Dermis blood vessel endothelial cell (primary cell): ENCODE measurements at places on chromosomes 1 and 21.

- no peak for DNase-seq
Measured at GRCh38 chr21:14527696-14528652, 18.1 kb downstream of the SAMSN1 start.

DNA sequence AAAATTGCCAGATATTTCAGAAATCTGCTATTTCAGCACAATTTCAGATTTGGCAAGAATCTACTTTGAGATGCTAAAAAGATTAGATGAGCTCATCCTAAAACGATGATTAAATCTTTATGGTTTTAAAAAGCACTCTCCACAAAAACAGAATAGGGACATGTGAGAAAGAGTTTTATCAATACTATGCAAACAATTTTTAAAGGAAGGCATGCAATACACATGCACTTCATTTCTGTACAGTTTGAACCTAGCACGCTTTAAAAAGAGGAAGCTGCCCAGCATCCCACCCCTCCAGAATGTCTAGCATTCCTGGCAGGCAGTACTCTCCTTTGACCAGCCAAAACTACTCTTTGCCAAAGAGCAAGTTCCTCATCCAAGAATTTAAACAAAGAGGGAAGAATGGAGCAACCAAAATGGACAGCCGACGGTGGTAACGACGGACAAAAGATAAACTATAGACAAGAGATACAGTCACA, 1.3 kb downstream of the ARHGAP29 start:
- DNase-seq: peak; percentile 49

DNA sequence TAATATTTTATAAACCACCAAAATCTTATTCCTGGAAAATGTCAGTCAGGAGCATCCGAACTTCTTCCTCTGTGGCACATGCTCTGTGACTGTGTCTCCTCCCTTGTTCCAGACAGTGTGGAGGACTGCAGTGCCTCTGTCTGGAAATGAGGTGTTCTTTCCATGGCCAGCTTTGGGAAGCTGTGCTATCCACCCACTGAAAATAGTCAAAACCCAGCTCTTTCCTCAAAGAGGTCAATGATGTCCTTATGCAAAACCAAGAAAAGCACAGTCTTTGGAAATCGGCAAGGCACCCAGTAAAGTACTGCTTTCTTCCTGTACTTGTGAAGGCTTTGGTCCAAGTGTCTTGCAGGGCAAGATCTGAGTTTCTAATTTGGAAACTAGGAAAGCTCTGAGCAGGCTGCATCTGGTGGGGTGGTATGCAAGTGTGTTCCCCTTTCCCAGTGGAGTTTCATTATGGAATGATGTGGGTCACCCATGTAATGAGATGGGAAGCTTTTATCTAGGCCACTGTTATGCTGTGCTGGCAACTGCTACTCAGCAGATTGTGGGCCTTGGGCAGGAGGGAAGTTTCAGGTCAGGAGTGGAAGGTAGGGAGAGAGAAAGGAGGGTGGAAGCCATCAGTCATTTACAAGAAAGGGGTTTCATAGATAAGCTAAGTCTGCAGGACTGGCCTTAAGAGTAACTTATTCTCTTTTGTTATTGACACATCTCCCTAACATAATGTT, 6.0 kb downstream of the KIAA0040 start:
- no peak for DNase-seq

DNA sequence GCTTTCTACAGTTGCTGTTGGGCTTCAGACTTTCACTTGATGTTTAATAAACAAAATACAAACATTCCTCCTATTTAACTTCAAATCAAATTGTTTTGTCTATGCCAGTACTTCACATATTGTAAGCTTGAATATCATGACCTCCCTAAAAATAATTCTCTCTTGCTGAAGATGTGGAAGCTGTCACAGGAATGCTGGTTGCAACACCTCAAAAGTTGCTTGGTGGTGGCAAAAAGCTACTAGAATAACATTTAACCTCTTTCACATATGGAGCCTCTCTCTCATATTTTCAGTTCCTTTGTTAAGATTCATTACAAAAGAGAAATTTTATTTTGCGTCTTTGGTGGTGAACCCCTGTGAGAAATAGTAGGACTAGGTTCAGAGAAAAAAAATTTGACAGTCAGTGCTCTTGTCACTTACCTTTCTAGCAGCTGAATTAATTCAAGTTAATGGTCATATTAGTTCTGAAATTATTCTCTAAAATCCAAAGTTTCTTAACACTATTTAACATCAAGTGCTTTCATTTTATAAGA, 25.5 kb upstream of the F13B start:
- no peak for DNase-seq

DNA sequence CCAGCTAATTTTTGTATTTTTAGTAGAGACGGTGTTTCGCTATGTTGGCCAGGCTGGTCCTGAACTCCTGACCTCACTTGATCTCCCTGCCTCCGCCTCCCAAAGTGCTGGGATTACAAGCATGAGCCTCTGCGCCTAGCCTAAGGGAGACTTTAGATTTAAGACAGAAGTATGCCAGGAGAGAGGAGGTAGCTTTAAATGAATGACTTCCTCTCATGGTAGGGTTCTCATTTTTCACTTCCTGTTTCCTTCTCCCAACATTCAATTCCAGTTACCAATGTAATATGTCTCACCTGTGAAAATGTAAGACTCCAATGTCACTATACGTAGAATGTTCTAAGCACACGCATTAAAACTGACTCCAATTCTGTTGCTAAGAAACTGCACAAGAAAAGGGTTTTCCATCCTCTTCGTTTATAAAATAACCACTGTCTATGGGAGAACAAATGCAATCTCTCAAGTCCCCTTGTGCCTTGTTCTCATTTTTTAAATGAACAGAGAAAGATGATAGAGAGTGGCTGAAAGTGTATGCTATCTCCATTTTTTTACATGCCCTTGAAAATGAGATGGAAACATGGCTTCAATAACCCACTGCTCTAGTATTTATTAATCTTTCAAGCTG, 140.0 kb downstream of the SLC45A1 start:
- DNase-seq: no peak

DNA sequence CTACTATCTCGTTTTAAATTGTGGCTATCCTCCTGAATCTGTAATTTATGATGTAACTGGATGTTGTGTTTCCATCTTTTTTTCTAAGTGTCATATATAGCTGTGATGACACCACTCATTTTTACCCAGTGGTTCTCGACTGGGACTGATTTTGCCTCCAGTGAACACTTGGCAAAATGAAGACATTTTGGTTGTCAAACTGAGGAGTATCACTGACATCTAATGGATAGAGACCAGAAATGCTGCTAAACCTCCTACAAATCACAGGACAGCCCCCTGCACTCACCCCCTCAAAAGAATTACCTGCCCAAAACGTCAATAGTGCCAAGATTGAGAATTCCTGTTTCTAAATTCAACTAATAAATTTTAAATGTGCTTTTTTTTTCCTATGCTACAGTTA, 1.9 kb downstream of the TRMT13 start:
- peak; percentile 18 for DNase-seq

- no peak for DNase-seq
Measured at GRCh38 chr1:16067127-16067768, 6.2 kb downstream of the FAM131C start.

GRCh38 chr1:39080831-39081270, 54.7 kb downstream of the NDUFS5 start:
- no peak for DNase-seq

DNA sequence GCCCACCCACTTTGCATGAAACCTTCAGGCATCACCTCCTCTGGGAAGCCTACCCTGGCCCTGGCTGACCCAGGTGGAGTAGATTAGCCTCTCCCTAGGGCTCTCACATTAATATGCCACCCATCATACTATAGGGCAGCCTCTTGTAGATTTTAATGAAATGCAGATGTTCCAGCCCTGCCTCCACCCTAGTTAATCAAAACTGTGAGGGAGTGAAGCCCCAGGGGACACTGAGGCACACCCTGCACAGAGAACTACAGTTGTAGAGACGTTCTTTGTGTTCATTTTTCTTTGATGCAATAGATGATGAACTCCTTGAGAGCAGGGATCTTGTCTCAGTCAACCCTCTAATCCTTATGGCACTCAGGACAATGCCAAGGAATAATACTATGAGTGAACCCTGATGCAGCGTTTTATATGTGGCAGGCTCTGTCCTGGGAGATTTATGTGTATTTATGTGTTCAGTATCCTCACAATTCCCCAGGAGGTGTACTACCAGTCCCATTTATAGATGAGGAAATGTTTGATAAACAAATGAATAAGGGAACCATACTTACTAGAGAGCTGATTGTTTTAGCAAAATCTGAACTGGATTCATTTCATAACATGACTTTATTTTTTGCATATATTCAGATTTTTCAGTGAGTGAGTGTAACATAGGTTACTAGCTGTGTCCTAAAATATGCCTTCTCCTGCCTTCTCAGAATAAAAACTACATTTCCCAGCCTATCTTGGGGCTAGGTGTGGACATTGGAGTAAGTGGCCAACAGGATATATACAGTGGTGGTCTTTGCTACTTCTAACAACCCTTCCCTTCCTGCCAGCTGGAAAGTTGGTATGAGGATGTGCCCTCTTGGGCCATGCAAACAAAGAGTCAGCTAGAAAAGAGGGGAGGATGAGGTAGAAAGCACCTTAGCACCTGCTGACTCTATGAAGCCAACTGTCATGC, 23.5 kb upstream of the PRELP start:
- no peak for DNase-seq

DNA sequence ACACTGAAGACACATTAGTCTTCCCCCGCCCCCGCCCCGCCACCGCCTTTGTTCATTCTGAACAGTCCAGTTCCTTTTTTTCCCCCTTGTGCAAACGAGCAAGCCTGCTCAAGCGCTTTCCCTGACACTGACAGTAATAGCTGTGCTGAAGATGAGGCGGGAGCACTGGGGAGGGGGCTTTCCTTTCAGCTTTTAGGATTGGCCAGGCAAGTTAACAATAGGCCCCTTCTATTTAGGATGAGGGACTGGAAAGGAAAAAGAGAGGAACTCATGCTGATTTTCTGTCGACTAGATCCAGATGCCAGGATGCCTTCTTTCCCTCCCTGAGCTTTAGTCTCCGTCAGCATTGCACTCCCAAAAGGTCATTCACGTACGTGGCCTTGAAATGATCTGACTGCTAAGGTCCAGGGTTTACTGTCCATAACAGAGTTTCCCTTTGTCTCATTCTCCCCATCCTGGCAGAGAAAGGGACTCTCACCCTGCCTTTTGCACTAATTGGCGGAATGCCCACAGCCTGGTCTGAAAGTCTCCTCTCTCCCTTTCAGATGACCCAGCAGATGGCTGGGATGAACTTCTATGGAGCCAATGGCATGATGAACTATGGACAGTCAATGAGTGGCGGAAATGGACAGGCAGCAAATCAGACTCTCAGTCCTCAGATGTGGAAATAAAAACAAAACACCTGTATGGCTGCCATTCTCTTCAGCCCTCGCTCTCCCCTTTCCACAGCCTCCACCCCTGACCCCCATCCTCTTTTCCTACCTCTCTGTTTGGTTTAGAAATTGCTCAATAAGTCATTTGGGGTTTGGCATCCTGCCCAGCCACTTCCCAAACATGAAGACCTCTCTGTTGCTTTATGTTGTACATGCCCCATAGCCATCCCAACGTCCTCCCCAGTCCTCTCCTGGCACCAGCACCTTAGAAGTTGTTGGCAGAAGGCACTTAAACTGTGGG, 28.6 kb upstream of the ZFP69B start:
- no peak for DNase-seq

DNA sequence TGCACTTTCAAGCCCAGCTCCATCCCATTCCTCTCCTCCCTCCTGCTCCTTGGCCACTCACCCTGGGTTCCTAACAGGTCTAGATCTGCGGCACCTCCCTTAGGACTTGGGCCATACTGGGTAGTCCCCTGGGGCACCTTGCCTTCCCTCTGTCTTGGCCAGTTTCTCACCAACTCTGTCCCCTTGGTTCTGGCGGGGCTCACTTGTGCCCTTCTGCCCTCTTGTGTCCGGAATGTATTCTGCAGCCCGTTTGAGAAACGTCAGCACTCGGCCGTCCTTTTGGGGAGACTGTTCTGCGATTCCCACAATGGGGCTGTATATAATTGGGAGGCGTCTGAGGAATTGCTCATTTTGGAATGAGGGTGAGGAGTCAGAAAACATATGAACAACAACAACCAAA, 162.4 kb downstream of the ZSCAN20 start:
- peak; percentile 55 for DNase-seq

DNA sequence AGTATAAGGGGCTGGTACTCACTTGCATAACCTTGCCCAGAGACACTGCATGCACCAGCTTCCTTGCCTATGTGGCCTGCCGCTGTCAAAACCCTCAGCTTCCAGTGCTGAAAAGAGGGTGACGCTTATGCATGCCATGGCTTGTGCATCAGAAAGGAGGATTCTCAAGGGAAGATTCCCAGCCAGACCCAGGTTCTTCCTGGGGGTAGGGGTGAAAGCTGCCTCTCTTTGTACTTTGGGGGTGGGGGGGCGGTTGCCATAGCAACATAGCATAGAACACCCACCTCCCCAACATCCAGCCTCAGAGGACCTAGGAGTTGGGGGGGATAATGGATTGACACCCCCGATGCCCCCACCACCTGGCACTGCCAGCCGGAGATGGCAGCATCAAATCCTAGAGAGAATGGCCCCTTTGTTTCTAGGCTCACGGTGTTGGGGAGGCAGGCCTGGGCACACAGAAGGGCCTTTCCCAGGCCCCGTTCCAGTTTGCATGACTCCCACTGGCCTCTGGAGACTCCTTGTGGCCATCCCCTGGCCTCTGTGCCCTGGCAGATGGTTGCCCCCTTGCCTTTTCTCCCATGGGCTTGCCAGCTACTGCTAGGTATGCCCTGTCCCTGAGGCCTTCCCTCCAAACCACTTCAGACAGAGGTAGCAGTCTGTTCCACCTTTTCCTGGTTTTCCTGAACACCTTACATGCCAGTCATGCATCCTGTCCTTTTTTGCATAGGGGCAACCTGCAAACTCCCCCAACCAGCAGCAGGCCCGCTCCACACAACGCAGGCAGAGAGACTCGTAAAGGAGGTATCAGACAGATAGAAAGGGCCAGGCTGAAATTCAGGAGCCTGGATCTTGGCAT, 44.6 kb downstream of the RHBG start:
- no peak for DNase-seq

- no peak for DNase-seq
Measured at GRCh38 chr1:72827278-72827677, 544.9 kb upstream of the NEGR1 start.

DNA sequence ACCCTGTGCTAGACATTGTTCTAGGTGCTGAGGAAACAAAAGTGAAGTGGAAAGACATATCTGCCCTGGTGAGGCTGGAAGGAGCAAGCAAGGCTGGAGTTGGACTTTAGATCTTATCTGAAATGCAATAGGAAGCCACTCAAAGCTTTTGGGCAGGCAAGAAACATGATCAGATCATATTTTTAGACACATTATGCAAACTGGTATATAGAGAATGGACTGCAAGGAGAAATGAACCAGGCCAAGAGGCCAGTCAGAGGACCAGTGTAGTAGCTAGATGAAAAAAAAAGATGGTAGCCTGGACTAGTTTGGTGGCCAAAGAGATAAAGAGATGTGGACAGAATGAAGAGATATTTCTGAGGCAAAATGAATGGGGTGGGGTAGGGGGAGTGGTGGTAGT, 46.3 kb downstream of the CCN1 start:
- DNase-seq: no peak
